ENCODE measurements at places on chromosomes 4 and X.

DNA sequence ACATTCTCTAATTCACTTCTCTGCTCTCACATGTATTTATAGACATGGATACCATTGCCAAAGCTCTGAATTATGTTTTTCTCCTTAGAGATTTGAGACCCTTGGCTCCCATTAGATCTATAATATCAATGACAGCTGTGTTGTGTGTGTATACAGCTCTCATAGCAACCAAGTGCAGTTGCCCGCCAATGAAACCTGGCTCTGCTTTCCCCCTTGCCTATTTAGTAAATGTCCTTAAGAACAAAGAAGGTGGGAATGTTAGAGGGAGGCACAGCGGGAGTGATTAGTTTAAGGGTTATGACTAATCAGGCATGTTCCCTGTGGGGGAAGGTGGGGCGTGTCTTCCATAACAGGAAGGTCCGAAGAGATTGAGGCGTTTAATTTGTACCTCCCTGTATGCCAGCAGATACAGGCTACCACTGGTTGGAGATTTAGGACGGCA lies 100.5 kb upstream of the TBC1D9 start:
- DNase-seq = no peak

DNA sequence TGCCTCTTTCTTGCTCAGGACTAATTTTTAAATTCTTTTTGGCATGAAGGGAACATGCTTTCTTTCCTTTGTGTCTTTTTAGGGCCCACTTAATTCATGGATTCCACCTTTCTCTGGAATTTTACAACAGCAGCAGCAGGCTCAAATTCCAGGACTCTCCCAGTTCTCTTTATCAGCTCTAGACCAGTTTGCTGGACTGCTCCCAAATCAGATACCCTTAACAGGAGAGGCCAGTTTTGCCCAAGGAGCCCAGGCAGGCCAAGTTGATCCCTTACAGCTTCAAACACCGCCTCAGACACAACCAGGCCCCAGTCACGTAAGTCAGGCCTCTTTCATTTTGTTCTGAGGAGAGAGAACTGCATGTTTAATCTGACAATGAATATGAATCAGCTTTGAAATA lies 2.3 kb downstream of the ODAM start:
- DNase-seq = no peak

DNA sequence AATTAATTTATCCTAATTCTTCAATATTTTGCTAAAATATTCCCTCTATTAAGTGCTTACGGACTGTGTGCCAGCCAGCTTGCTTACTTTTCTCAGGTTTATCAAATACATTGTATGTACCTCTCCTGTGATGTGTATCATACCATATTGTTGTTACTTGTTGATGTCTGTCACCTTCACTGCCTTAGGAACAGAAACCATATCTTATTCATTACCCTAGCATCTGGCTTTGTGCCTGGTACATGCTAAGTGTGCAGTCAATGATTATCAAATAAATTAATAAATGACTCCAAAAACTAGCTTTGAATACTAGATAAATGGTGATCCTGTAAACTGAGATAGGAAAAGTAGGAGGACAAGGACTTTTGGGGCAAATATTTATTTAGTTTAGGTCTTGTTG lies 6.9 kb downstream of the CLCN3 start:
- DNase-seq = no peak

DNA sequence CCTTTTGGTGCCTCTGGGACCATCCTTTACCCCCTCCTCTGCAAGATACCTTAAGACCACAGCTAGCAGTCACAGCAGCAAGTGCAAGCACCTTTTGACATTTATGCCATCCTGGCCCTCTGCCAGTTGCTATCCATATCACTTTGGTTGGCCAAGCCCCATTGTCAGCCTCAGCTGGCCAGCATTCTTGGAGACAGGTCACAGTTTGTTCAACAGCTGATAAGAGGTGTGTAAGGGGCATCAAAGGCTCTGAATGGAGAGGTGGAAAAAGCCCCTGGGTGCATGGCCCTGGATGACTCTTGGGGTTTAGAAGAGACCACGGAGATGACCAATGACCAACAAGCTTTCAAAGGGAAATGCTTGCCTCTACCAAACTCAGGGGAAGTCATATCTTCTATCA lies 133.6 kb upstream of the MAMLD1 start:
- no peak for DNase-seq

- no peak for DNase-seq
These were observed 71.1 kb downstream of the NYX start for GRCh38 chrX:41518127-41518840.

DNA sequence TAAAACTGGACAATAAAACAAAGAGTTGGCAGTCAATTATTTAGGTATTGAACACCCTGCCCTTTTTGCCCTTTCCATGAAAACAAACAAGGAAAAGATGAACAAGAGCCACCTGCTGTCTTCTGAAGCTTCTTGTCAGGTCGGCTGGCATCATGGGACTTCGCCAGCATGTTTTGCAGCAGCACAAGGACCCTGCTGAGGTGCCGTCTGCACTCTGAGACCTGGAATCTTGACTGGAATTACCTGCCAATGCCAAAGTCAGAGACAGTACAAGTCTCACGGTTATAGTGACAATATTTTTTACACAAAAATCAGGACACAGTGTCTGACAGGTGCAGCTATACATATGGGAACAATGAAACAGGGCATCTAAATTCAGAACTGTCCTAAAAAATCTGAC lies 284.5 kb downstream of the GASK1B start:
- DNase-seq = no peak

- peak; percentile 14 for DNase-seq
These were observed 50.9 kb downstream of the USP26 start for GRCh38 chrX:133045986-133046385.

- no peak for DNase-seq
These were observed 47.2 kb downstream of the FAM114A1 start for GRCh38 chr4:38914854-38915253.
